Posterior vena cava (tissue), 2 donors: ENCODE measurements at places on chromosomes 7 and 10. TPM values are rescaled to one million over a fixed set of nuclear protein-coding genes. Genes with fewer than 3 reads are reported as not detected.

The PSD gene
- 0.83 TPM for total RNA-seq

The JCAD gene
- total RNA-seq: 113 TPM

The KMT2C gene
- 88.9 TPM for total RNA-seq

The SLC13A1 gene
- total RNA-seq: not detected

The UPP1 gene
- 25.9 TPM for total RNA-seq

The MEOX2 gene
- total RNA-seq: 38.2 TPM

The NKX2-3 gene
- not detected for total RNA-seq

The PRR15 gene
- total RNA-seq: 0.88 TPM

The MINDY4 gene
- total RNA-seq: 18.4 TPM

The SLC26A4 gene
- total RNA-seq: 0.60 TPM

The NYAP1 gene
- total RNA-seq: 0.86 TPM

The LRIT1 gene
- not detected for total RNA-seq

The LIPK gene
- total RNA-seq: not detected

The SLC39A12 gene
- 0.32 TPM for total RNA-seq

The SHTN1 gene
- total RNA-seq: 11.9 TPM

The ITGB8 gene
- 13.6 TPM for total RNA-seq

The IGF2BP3 gene
- 0.48 TPM for total RNA-seq

The PNLIPRP3 gene
- total RNA-seq: not detected

The CDHR1 gene
- 0.14 TPM for total RNA-seq

The CTAGE15 gene
- 0.37 TPM for total RNA-seq

The PAX4 gene
- total RNA-seq: not detected

The FAM25G gene
- not detected for total RNA-seq

The C7orf33 gene
- total RNA-seq: not detected

The HOXA3 gene
- total RNA-seq: 7.2 TPM

The FGL2 gene
- 31.9 TPM for total RNA-seq
